Heart left ventricle (tissue), 16 donors: ENCODE measurements at places on chromosomes 11 and 22. TPM values are rescaled to one million over a fixed set of nuclear protein-coding genes. Genes with fewer than 3 reads are reported as not detected.

Gene MMP3
- not detected for total RNA-seq

Gene NRIP3
- total RNA-seq = 0.63 TPM

- no peak for DNase-seq
Observed at GRCh38 chr11:88631497-88631896, 294.0 kb upstream of the CTSC start.

Gene PATE3
- not detected for total RNA-seq

- no peak for DNase-seq
Observed at GRCh38 chr22:32695451-32695891, 106.0 kb upstream of the TIMP3 start.
